T-helper 17 cell (primary cell): ENCODE measurements at places on chromosomes 3 and 15. TPM values are rescaled to one million over a fixed set of nuclear protein-coding genes. Genes with fewer than 3 reads are reported as not detected.

The CGNL1 gene
- not detected for total RNA-seq

DNA sequence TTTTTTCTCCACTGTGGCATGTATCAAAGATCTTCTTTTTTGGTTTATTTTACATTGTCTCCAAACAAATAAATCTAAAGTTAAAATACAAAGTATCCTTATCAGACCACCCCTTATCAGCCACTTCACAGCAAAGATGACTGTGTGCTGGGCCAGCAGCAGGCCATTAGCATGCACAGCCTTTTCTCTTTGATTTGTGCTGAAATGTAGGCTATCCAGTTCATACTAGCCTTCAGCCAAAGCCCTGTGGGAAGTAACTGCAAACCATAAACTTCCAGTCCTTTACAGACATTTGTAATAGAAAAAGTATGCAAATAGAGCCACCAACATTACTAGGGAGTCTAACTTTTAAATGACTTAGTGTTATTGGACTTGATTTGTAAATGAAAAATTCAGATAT, 816.3 kb downstream of the FHIT start:
- no peak for DNase-seq

GRCh38 chr3:187750006-187750512, 4.8 kb upstream of the BCL6 start:
- DNase-seq, result no peak

DNA sequence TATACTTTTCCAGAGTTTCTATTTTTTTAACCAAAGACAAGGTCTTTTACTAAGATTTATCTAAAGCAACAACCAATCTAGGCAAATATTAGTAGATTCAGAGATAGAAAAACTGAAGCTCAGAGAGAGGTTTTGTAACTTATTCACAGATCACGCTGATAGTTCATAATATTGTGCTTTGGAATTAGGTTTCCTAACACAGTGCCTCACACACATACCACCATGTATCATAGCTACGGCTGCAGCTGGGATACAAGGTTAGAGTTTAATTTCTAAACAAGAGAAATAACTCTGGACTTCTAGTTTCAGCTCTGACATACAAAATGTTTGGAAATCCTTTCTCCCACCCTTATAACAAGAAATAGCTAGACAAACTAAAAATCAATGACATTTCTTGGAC, 565.7 kb downstream of the PYDC2 start:
- no peak for DNase-seq

DNA sequence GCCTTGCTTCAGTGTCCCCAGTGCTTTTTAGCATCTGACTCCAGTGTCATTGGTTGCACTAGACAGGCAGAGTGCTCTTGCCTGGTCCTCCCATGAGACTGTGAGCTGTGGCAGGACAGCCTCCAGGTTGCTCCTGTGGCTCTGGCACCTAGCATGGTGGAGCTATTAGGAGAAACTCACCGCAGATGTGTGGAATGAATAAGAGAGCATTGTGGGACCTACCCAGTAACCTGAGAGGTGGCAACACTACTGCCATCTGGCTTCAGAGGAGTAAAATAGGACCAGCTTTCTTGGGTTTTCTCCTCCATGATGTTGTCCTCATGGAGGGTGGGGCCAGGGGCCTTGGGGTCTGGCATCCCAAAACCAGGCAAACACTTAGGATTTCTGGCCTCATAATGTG, 183.6 kb downstream of the EPHB1 start:
- DNase-seq, result no peak

DNA sequence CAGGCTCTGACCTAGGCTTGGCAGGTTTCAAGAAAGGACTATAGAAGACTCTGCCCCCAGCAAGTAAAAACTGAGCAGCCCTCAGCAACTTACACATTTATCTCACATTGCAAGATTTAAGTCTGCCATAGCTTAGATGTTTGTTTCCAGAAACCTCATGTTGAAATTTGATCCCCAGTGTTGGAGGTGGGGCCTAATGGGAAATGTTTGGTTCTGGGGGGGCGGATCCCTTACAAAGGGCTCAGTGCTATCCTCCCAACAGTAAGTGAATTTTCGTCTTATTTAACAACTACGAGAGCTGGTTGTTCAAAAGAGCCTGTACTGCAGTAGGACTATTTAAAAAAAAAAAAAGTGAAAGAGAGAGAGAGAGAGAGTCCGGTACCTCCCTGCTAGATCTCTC, 125.2 kb upstream of the PROK2 start:
- no peak for DNase-seq

GRCh38 chr3:125160606-125161371, 51.8 kb downstream of the SLC12A8 start:
- DNase-seq, result no peak

- no peak for DNase-seq
Measured at GRCh38 chr3:188153437-188154013, 432 bp upstream of the LPP start.

- no peak for DNase-seq
Measured at GRCh38 chr3:183664913-183665381, 29.5 kb downstream of the KLHL24 start.

DNA sequence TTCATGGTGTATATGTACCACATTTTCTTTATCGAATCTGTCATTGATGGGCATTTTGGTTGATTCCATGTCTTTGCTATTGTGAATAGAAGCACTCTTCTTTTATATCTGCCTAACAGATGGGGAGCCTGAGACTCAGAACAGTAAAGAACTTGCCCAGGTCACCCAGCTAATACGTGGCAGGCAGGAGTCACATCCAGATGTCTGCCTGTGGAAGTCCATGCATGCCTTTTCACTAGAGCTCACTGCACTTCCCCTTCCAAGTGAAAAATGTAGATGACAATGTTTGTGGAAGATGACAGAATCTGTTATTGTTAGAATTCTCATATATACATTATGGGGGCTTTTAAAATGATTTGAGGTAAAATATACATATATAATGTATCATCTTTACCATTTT, 165.0 kb downstream of the PDZRN3 start:
- DNase-seq, result no peak

DNA sequence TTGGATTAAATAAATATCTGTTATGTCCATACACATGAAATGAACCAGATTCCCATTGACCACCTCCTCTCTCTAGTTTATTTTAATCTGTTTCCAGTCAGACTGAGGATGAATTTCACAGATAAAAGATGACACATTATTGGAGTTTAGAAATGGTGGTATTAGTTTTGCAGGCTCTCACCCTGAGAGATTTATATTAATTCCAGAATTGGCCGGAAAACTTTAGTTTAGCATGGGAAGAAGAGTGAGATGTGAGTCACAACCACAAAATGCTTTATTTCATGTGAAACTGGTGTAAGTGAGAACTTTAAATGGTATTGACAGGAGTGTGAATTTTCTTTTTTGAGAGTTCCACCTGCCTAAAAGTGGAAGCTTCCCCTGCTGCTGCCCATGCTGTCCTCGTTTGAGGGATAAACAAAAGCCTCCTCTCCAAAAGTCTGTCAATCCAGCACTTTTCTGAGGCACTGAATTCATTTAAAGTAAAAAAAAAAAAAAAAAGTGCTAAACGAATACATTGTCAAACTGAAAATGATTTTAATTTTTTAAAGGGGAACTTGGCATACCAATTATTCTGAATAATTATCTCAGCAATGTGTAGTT, 65.1 kb upstream of the EPHA3 start:
- DNase-seq, result no peak

- no peak for DNase-seq
Measured at GRCh38 chr3:113575206-113575605, 42.9 kb downstream of the SIDT1 start.

DNA sequence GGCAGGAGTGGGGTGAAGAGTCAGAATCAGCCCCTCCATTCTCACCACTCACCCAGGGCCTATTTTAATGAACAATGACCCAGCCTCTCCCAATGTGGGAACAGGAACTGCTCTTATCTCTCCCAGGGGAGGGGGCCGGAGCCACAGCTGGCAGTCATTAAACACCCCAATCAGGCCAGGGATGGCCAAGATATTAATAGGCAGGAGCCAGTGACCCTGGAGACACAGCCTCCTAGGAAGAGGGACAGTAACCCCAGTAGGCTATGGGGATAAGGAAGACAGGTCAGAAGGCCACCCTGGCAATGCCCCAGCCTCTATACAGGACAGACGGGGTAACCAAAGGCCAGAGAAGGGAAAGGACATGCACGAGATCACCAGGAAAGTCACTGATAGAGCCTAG, 38.6 kb downstream of the VIPR1 start:
- DNase-seq, result no peak

DNA sequence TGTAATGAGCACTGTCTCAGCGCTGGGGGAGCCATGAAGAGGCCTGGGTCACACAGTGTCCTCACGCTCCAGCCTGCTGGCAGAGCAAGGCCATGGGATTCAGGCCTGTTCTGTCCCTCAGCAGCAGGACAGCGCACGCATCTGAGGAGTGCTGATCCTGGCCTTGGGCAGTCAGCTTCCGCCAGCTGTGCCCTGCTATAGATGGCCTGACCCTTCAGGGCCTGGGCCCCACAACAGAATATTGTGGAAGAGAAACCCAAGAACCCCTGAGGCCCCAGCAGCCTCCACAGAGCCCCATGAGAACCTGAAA, 78.6 kb downstream of the SRGAP3 start:
- no peak for DNase-seq

The ACP3 gene
- total RNA-seq, result 0.34 TPM

The TPRG1 gene
- total RNA-seq, result 1.6 TPM

GRCh38 chr3:33921608-33922007, 123.2 kb downstream of the PDCD6IP start:
- no peak for DNase-seq

DNA sequence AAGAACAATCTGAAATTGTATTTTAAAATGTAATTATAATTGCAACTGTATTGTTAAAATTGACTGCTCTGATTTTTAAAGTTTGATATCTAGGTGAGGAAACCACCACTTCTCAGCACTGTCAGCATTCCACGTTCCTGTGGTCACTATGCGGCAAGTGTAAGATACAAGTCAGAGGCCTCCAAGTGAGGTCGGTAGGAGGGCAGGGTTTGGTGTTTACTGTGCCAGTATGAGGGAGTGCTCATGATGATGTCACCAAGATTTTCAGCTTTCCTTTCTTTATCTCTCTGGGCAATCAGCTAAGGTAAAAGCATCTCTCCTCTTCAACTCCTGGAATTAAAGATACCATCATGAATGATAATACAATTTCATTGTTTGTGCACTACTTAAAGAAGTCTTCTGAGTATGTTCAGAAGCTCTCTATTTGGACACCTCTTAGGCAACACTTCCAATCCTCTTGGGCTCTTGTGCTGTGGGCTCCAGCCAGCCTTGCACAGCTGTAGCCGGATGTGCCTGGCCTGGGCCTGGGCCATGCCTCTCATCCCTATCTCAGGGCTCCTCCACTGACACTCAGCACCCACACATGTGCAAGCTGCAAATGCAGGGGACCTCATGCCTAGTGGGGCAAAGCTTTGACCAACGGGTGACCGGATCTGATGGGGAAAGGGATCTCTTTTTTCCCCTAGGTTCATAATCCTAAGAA, 42.9 kb downstream of the CCR3 start:
- DNase-seq, result no peak

The FBXO40 gene
- 0.39 TPM for total RNA-seq

DNA sequence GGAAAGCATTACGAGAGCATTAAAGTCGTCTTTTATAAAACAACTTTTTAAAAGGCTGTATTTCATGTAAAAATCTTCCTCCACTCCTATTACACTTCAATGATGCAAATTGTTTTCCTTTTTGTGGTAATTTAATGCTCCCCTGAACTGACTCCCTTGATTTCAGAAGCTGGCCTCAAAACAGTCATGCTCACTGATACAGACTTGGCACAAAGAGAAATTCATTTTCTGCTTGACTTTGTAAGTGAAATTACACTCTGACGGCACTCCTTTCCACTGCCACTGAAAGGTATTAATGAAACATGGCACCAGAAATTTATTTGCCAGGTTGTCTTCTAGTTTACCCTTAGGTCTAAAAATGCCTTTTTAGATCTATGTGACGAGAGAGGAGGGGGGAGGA, 215.5 kb downstream of the LRRC3B start:
- no peak for DNase-seq

The ECE2 gene
- total RNA-seq, result not detected

The PTX3 gene
- 0.50 TPM for total RNA-seq

DNA sequence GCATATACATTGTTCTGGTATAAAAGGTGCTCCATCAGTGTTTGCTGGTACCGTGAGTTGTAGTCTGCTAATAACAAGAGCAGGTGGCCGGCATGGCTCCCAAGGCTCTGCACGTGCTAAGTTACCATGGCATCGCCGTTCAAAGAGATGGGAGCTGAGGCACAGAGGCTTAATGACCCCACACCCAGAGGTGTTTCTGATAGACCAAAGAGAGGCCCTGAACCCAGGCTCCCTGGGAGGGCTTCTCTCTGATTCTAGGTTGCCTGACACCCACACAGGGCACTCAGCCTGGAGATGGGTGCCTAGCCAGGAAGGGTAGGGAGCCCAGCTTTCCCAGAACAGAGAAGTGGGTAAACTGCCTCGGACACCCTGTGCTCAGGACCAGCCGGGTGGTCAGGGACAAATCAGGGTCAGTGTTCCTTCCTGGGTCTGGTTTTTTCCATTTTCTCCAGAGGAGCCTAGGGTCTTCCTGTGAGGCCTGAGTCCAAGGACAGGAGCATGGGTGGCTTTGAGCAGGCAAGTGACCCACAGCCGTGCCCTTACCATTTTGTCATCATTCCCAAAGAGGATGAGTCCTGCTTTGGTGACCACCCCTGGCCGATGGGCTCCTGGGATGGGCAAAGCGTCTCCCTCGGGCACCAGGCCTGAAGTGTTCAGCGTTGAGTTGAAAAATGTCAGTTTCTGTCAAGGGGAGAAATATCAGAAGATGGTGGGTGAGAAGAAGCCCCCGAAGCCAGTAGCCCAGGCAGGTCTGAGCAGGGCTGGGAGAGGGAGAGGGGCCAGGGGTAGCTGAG, 27.3 kb downstream of the ALDH1L1 start:
- DNase-seq, result no peak

The ONECUT1 gene
- not detected for total RNA-seq

The TLR9 gene
- total RNA-seq, result 0.42 TPM

The IQCH gene
- total RNA-seq, result 1.2 TPM

GRCh38 chr3:126956361-126956760, 26.6 kb upstream of the PLXNA1 start:
- no peak for DNase-seq
